ENCODE measurements at places on chromosomes 12 and 14.
A peak's percentile ranks its signal among the peaks of the same experiment; 100 is the strongest.

- DNase-seq: no peak
Measured at GRCh38 chr12:29902043-29902442, 118.3 kb upstream of the TMTC1 start.

DNA sequence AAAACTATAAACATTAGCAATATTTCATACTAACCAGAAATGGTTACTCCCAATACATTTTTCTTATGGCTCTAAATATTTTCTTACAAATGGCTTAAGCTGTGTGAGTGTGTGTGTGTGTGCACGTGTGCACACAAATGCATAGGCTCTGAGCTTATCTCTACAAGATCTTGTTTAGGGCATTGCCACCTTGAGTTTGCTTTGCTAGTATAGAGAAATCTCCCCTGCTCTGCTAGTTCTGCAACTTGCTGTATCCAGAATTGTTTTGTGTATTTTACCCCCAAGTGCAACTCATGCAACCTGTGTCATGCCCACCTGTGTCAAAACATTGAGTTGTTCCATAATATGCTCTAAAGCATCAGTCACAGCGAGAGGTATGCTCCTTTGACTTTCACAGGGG is 72.5 kb upstream of the DUSP6 start:
- DNase-seq: no peak

DNA sequence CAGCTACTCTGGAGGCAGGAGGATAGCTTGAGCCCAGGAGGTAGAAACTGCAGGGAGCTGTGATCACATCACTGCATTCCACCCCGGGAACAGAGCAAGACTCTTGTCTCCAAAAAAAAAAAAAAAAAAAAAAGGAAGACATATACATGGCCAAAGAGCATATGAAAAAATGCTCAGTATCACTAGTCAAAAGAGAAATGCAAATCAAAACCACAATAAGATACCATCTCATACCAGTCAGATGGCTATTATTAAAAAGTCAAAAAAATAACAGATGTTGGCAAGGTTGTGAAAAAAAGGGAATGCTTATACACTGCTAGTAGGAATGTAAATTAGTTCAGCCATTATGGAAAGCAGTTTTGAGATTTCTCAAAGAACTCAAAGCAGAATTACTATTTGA is 174.8 kb upstream of the ATF7IP start:
- DNase-seq: no peak

- no peak for DNase-seq
Measured at GRCh38 chr12:66196806-66197205, 7.8 kb downstream of the IRAK3 start.

GRCh38 chr14:51424561-51425251 is 184.7 kb downstream of the TMX1 start:
- DNase-seq: no peak

DNA sequence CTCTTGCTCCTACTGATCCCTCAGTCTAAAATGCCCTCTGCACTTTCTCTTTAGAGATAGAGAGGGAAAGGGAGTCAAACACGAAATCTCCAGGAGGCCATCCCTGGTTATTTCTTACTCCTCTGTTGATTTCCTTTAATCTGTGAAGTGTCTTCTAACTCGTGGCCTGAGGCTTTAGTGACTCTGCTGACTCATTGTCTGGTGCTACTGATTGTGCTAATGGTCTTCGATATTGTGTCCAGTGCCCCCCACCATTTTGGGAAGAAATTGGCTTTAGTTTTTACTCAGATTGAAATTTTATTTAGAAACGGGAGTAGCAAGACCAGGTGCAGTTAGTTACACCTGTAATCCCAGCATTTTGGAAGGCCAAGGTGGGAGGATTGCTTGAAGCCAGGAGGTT is 839 bp downstream of the CLEC9A start:
- no peak for DNase-seq

DNA sequence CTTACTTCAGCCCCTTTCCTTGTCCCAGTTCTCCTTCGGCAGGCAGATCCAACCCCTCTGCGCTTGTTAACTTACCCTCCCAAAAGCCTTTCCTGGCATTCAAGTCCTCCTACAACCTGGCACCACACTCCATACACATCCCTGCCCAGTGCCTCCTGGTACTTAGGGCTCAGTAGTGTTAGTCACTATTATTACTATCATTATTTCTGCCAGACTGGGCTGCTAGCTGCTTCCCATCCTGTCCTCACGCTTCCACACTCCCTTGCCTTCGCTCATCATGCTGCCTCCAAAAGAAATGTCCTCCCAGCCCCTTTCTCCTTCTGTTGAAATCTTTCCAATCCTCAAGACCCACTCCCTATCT is 1.6 kb upstream of the HDAC7 start:
- DNase-seq: no peak

DNA sequence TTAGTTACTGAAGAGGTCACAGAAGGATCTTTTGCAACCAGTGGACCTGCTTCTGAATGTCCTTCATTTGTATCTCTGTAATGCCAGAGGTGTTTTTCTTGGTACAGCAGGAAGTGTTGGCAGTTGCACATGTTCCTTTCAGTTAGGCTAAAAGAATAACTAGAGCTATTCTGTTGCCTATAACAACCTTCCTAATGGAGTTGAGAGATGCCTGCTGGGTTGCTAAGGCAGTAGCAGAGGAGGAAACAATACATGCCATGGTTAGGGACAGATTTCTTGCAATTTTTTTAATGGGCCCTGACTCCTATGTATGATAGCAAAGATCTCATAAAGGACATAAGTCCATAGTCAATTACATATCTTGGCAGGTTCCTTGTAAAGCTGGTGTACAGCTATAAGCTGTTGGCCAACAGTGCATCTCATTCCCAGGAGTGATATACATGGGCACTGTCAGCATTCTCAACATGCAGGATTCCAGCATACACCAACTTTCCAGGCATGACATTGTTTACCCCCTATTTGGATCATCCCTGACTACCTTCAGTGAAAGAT is 556.6 kb downstream of the CCER1 start:
- no peak for DNase-seq

DNA sequence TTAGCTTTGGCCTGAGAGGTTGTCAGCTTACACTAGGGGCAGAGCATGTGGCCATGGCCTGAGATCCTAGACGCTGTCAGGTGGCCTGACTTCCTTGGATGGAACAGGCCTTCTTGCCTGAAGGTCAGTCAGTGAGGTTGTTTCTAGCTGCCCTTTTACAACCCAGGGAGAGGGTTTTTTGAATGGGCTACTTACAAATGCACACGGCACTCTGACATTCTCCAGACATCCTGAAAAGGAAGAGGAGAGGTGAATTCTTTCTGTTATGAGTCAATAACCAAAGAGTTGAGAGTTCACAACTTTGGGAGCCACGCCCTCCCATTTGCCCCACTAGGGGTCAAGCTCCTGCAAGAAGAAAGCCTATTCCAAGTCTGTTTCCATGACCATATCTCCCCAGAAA is 7.8 kb downstream of the KRT76 start:
- DNase-seq: no peak

DNA sequence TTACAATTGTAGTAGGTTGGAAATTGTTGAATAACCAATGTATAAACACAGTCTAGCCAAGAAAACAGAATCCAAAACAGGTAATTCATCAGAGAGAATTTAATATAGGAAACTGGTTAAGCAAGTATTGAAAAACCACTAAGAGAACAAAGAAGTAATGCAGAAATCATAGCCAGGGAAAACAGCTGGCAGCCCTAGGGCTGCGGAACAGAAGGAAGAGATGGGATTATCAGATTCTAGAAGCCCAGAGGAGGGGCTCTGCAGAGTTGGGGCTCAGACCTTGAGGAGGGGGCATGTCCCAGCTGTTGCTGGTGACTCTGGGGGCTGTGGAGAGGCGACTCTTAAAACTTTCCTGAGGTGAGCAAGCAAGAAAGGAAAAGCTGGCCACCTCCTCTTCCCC is 49.4 kb downstream of the CD9 start:
- no peak for DNase-seq

GRCh38 chr12:109987615-109988014 is 8.6 kb downstream of the GIT2 start:
- DNase-seq: no peak

GRCh38 chr14:33451211-33451610 is 499.7 kb downstream of the EGLN3 start:
- DNase-seq: no peak

GRCh38 chr14:101900253-101900652 is 64.1 kb upstream of the DYNC1H1 start:
- DNase-seq: no peak

DNA sequence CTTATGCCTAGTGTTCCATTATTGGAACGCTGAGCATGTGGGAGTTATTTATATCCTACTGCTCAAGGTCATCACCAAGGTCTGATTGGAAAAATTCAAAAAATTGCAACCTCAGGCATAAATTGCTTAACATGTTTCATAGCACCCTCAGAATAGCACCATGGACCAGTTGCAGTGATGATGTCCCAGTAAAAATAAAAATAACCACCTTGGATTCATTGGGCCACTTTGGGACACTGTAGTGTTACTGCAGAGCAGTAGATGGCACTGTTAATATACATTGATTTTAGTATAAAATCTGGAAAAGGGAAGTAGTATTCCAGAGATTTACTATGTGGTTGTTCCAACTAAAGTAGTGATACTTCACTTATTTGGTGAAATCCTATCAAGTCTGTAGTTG is 31.0 kb upstream of the PTCSC3 start:
- DNase-seq: no peak

DNA sequence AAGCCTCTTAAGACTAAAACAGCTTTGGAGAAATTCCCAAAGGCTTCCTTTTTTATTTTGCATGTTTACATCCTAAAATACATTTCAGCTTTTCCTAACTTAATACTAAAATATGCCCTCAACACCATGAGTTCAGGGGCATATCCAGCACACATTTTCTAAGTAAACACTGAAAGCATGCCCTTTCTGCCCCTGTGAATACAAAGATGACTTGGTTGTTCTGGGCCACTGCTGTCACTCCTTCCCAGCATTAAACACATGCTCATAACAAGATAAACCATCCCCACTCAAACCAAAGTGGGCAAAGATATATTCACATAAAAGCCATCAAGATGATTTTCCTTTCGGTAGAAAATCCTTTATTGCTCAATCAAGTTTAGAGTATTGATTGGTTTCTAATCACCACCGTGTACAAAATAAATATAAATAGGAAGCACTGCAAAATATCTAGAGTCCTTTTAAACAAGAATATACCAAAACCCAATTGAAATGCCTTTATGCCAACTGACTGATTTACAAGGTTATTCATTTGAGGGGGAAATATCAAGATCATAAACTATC is 1.9 kb downstream of the CCNB1IP1 start:
- DNase-seq: no peak

DNA sequence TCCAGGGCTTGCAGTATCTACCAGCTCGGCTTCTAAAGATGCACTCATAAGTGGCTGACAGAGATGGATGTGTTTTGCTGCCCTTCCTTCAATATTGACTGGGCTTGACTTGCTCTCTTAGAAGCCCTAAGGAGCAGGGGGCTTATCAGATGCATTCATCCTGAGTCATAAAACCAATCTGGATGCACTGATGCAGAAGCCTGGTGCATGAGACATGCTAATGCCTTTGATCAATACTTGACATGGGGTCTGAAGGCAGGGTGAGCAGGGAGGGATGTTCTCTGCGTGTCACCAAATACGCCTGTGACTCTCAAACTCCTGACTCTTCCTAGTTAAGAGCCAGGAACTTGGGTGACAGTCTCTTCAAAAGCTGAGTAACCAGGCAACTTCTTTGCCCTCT is 77.8 kb upstream of the HSPB8 start:
- DNase-seq: no peak

DNA sequence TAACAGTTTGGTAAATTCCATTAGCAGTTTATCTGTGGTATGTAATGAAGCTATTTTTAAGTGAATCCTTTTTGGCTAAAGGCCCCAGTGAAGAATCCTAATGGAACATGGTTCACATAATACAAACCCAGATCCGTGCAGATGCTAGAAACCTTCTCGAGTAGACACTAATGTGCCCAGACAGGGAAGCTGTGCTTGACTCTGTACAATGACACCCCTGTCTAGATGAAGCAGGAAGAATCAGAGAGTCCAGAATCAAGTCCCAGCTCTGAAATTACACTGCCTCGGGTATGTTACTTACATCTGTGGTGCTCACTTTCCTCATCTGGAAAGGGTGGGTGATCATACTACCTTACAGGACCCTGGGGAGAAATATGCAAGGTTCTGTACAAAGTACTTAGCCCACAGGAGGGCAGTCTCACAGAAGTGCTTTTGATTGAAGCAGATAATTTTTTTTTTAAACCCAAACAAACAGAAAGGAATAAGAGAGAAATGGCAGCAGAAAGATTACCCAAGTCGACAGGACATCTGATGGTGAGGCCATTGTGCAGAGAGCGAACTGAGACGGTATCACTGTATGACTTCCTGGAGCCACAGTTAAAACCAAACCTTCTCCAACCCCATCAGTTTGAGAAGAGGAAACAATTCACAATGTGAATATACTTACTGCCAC is 8.5 kb downstream of the CRACR2A start:
- DNase-seq: no peak

DNA sequence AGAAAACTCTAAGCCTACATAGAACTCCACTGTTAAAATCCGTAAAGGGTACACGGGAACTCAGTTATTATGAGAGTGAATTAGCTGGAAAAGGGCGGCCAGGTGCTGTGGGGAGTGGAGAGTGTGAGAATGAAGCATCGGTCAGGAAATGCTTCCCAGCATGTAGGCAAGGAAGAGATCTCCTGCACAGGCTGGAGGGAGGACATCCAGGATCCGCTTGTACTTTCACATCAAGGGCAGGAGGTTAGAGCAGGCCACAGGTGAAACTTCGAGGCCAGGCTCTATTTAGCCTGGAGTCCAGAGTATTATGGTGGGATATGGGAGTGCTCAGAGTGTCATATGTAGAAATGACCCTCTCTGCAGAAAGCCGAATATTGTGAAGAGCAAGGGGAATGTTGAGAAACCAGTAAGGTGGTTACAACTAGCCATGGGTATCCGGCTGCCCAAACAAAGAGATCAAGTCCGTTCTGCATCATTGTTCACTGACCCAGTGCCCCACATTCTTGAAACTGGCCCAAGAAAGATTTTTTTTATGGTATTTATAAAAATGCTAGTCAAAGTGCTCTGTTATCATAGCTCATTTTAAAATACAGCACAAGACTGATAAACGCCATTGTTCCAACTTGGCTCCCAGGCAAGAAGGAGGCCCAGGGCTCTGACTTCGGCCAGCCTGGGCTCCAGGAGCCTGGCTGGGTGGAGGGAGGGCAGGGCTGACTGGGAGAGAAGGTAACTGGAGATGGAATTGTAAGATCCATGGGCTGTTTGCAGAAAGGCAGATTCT is 79.4 kb upstream of the HIF1A start:
- DNase-seq: no peak

- DNase-seq: no peak
Measured at GRCh38 chr14:95497561-95498011, 18.9 kb downstream of the SYNE3 start.

DNA sequence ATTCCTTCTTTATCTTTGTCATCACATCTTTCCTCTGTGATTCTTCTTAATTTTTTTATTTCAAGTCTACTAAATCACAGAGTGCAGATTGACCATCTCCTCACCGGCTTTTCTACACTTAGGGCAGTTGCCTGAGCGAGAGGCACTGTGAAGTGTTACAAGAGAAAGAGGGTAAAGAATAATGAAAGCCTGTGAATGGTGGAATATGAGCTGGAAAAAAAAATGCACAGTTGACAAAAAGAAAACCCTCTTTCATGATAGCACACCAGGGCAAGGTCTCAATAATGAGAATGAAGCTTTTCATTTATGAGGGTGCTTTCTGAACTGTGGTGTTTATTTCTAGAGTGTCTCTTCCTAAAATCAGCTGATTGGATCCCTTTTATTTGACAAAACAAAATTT is 106.2 kb upstream of the PDE3A start:
- no peak for DNase-seq

- DNase-seq: peak; percentile 19
Measured at GRCh38 chr14:38481952-38482678, 226.2 kb upstream of the CLEC14A start.

GRCh38 chr14:104078031-104078455 is 7.5 kb upstream of the ASPG start:
- peak; percentile 72 for DNase-seq

All from HFF-Myc (cell line).